ENCODE measurements at places on chromosomes 3 and 15.

GRCh38 chr3:18982920-18983319, 165.4 kb upstream of the KCNH8 start:
- no peak for DNase-seq

- DNase-seq = no peak
These were observed 20.2 kb downstream of the TMEM39A start for GRCh38 chr3:119443179-119443578.

DNA sequence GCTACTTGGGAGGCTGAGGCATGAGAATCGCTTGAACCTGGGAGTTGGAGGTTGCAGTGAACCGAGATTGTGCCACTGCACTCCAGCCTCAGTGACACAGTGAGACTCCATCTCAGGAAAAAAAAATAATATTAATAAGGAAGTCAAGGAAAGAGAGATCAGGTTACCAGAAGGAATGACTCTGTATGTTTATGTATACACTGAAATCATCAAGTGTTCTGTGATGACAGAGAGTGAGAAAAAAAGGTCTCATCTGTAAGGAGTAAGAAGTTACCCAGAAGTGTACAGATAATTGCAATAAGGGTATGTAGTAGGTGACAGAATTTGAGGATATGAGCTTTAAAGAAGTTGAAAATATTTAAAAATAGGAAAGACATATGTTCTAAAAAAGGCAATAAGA, 4.3 kb upstream of the CCDC50 start:
- DNase-seq = no peak

DNA sequence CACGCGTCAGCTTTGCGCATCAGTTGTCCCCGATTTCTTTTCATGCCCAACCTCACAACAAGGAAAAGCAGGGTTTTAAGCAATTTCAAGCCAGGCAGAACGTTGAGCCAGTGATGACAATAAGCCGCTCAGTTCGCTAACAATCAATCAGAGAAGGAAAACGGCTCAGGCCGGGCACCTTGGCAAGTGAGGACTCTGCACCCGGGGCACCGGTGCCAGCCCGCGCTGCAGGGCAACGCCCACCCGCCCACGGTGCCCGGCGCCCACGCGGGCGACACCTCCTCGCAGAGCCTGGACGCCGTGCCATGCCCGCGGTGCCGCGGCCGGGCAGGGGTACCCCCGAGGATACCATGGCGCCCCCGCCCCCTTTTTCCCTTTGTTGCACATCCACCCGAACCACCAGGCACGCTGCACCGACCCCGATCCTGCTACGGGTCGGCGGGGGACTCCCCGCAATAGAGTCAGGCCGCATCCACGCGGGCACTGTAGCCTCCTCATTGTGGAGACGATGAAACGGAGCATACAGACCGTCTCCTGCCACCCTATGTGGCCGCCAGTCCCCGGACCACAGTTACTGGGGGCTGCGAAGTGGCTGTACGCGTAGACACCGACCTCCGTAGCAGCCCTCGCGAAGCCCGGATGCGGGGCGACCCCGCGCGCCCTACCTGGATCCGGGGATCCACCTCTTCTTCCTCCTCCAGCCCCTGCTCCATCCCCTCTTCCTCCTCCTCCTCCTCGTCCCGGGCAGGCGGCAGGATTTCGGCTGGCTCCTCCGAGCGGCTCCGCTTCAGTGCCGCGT, 581 bp downstream of the SH3BP5 start:
- no peak for DNase-seq

DNA sequence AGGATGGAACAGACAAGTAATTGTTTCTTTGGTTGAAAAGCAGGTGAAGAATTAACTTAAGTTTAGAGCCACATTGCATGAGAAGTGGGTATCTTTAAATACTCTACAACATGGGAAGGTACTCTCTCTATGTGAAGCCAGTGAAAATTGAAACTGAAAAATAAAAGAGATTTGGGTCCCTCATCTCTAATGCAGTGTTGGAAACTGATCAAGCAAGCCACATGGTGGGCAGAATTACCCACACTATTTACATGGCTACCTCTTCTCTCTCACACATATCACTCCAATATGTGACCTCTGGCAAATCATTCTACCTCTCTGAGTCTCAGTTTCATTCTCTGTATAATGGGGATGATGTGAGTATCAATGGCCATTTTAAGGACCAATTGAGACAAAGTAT, 339.0 kb downstream of the IL5RA start:
- no peak for DNase-seq

DNA sequence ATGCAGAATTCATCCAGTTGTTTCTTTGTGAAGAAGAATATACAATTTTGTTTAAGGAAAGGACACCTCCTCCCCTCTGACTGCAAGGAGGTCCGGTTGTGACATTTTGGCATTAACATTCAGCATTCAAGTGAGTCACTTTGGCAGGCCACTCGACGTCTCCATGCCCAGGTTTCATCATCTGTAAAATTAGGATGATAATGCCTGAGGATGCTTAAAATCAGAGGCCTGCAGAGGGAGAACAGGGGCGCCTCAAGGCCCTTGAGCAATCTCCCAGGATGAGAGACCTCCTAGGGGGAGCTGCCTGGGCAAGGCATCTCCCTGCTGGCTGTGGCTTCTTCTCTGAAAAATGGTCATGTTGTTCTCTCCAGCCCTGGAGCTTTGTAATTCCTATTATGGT, 236.0 kb downstream of the CACNA2D3 start:
- DNase-seq = no peak

GRCh38 chr3:55431041-55431440, 56.1 kb downstream of the WNT5A start:
- DNase-seq = no peak

- DNase-seq = no peak
These were observed 2.4 kb upstream of the TMEM89 start for GRCh38 chr3:48623851-48624547.

GRCh38 chr3:71111784-71112440, 471.6 kb downstream of the FOXP1 start:
- DNase-seq = no peak

GRCh38 chr3:150252462-150252861, 155.6 kb upstream of the TSC22D2 start:
- DNase-seq = no peak

DNA sequence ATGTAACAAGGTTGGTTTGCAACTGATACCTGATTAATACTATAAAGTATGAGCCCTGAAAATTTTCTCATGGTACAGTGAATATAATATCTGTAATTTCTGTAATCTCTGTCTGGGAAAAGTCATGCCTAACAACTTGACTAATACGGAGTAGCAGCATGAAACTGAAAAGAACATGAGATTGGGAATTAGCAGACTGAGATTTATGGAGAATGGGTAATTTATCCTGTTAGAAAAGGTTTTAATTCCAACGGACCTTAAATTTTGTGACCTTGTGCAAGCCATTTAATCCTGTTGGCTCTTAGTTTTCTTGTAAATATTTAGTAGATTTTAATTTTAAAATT, 90.2 kb upstream of the CMC1 start:
- no peak for DNase-seq

- no peak for DNase-seq
These were observed 84.1 kb downstream of the BOC start for GRCh38 chr3:113295463-113295862.

DNA sequence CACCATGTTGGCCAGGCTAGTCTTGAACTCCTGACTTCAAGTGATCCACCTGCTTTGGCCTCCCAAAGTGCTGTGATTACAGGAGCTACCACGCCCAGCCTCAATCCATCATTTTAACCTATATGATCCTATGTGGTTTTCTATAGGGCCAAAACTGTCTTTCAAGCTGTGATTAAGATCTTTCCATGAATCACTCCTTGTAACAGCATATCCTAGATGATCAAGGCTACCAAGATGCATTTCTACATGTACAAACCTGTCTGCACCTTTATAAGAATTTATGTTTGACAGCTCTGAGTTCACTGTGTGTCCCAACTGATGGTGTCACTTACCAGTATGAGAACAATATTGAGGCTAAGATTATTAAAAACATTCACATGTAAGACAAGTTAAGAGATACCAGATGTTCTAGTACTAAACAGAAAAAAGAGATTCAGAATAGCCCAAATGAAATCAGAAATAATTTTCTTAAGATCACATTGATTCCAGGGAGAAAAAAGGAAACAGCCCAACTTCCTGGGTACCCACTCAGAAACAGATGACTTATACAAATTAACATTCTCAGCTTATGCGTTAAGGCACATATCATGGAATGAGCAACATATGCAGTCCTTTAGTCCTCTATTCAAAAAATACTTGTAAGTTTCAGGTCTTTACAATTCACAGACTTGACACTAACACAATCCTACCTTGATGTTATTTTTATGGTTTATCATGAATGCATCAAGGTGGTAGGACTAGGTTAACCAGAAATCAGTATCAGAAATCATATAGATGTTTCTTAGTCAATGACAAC, 24.8 kb upstream of the PPIB start:
- DNase-seq = no peak

- no peak for DNase-seq
These were observed 14.6 kb upstream of the LRRC15 start for GRCh38 chr3:194384156-194384555.

DNA sequence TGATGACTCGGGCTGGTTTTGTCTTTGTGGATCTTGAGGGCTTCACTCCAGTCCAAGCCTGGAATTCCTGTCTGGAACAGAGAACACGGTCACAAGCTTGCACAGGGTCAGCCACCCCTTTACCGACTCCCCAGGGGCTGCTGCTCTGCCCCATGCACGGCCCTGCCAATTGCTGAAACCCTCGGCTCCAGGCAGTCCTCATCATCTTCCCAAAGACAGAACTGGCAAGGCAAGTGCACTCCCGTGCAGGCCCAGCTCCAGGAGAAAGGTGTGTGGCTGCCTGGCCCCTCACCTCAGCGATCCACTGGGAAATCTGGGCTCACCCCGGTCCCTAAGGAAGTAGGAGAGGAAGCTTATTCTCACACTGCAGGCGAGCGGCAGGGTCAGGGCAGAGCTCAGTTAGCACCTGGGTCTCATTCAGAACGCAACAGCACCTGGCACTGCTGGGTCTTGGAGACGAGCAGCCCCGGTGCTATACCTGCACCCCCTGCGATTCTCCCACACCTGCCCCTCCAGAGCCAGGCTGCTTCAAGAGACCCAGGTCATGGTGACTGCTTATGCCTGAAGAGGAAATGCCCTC, 7.2 kb downstream of the MAP6D1 start:
- no peak for DNase-seq

DNA sequence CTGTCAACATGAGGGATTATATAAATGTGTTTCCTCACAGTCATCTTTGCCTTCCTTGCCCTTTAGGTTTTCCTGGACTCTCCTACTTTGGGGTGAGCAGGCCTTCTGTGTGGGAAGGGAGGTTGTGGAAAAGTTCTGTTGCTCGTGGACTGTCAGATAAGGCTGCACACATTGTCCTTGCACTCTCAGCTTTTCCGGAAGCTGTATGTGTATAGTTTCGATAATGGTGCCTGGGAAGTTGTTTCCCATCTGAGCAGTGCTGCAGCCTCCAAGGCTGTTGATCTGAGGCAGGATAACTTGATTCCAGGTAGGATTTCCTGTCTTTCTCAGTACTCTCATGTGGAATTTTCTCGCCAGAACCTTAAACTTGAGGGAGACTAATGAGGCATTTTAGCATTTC, 297.8 kb upstream of the AZI2 start:
- no peak for DNase-seq

DNA sequence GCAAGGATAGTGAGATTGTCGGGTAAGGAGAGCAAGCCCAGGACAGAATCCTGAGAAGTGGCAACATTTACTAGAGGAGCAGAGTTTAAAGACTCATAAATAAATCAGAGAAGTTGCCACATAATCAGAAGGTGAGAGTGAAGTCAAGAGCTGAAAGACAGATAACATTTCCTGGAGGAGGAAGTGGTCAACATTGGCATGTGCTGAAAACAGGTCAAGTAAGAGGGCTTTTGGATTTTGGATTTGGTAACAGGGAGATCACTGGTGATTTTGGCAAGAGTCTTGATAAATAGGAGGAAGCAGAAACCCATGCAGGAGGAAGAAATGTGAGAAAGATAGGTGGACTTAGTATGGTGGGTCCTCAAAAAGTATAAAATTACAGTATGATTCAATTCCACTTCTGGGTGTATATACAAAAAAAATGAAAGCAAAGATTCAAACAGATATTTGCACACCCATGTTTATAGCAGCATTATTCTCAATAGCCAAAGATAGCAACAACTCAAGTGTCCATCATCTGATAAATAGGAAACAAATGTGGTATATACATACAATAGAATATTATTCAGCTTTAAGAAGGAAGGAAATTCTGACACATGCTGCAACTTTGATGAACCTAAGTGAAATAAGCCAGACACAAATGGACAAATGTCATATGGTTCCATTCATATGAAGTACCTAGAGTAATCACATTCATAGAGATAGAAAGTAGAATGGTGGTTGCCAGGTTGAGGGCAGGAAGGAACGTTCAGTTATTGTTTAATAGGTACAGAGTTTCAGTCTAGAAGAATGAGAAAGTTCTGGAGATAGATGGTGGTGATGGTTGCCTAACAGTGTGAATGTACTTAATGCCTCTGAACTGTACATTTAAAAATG, 27.3 kb upstream of the MBNL1 start:
- DNase-seq = no peak

GRCh38 chr15:100336061-100336460, 5.7 kb downstream of the ADAMTS17 start:
- DNase-seq = no peak

DNA sequence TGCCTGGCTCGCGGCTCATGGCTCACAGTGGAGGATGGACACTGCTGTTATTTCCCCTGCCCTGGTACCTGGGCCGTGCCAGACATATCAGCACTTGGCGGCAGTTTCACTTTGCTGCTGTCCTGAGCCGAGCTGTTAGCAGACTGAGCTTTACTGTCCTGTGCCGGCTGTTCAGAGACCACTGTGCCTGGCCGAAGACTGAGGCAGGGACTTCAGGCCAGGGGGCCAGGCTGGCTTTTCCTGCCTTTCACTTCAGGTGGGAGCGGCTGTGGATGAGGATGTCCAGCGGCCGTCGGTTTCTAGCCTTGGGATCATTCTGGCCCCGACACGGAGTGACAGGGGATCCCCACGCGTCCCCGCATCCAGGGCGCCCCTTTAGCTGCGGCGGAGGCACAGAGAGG, 1.1 kb downstream of the ATP10A start:
- no peak for DNase-seq

DNA sequence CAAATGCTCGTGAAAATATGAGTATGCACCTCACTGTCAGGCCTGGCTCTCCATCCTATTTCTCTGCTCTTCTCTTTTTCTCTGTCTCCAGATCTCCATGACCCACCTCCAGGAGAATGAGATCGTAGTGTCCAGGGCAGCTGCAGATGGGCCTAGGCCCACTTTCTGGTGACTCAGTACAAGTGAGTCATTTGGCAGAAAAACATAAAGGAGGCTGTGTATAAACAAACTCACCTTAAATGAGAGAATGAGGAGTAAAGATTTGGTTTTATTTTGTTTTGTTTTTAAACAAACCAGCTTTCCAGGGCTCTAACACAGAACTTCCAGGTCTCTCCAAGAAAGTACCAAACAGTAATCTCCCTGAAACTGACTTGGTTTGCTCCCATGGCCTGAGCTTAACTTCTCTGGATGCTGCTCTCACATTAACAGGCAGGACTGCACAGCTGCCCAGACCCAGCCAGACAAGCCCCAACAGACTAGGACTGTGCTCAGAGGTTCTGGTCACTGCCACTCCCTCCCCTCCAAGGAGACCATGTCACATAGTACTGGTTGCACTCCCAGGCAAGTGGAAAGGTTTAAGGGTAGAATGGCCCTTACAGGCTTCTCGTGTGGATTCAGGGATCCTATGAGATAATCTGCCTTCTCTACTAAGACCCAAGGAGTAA, 1.5 kb upstream of the HEG1 start:
- DNase-seq = no peak

GRCh38 chr15:31403606-31404005, 77.0 kb downstream of the KLF13 start:
- no peak for DNase-seq
